ENCODE measurements at places on chromosomes 1 and 21.

DNA sequence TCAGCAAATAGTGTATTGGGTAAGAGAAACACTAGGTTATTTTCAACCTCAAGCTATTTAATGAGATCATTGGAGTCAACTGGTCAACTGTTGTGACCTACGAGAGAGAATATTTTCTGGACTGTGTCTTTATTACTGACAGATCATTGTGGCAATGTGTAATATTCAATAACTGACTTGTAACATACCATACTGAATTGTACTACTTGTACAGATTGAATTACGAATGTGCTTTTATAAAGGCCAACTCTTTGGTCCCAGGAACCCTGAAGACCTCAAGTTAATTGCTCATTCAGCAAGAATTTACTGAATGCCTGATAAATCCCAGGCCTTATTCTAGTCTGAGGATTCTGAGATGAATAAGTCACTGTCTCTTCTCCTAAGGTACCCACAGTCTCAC is 56.1 kb upstream of the CAMK1G start:
- peak; percentile 6 for DNase-seq

DNA sequence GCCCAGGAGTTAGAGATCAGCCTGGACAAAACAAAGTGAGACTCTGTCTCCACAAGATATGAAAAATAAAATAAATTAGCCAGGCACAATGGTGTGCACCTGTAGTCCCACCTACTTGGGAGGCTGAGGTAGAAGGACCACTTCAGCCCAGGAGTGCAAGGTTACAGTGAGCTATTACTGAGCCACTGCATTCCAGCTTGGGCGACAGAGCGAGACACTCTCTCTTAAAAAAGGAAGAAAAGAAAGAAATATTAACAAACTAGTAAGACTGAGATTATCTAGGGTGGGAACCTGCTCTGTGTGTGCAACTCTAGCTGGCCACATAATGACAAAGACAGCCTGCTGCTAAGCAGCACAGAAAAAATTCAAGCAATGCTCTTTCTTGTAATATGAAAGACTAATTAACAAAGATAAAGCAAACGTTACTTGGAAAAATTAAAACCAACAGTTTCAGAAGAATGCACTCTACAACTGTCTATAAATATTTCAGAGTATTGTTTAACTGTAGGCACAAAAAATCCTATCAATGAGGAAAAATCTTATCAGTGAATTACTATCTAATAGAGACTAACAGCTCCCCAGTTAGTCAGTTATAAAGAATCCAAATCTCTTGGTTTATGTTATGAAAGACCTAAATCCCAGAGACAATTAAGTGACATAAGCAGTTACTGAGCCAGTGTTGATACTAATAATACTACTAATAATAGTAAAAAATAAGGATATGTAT is 74.5 kb downstream of the ENAH start:
- DNase-seq, result no peak

DNA sequence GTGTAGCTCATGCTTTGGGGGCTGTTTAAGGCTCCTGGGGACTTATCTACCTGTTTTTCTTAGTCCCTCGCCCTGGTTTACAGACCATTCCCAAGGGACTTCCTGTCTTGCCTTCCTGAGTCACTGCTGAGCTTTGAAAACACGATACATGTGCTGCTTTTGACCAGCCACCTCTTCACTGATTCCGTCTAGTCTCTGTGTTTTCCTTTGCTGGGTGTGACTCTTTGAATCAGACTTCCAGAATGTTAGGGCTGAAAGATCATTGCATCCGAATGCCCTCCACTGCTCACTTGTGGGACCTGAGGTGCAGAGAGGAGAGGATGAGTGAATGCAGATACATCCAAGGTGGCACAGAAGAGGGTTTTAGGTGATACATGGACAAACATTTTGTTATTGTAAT is 35.4 kb upstream of the CITED4 start:
- no peak for DNase-seq

DNA sequence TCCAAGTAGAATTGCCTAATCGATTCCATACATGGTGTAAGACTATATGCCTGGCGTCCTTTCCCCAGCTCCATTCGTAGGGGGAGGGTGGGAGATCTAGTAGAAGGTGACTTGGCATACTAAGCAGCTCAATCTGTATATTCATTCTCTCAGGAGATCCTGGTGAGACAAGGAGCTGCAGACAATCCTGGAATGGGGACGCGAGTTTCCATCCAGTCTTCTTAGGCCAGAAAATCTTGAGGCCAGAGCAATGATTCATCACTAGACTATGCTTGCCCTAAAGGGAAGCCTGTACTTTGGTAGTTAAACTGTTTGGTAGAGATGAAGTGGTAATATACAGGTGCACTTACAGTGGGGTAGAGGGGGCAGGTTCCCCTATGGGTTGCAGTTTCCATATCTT is 468.7 kb downstream of the ADGRL2 start:
- DNase-seq, result peak; percentile 53

- DNase-seq, result no peak
Observed at GRCh38 chr1:204887846-204888245, 17.2 kb downstream of the NFASC start.

DNA sequence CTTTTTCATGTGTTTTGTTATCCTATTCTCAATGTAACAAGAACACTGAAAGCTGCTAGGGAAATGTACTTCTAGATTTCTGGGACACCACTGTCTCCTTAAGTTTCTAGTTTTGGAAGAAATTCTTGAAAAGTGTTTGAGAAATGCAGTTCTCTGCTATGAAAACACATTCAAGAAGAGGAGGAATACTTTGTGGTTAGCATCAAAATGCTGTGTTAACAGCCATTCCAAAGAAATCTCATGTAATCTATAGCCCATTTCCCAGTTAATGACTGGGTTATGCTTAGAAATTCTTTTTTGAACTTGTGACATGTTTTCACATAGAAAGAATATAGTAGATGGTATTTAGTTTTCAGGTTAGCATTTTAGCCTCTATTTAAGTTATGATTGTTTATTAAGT is 6.0 kb downstream of the RAVER2 start:
- no peak for DNase-seq

- no peak for DNase-seq
Observed at GRCh38 chr1:15738416-15739113, 2.5 kb downstream of the SLC25A34 start.

- no peak for DNase-seq
Observed at GRCh38 chr21:46607636-46608035, 2.8 kb upstream of the S100B start.

DNA sequence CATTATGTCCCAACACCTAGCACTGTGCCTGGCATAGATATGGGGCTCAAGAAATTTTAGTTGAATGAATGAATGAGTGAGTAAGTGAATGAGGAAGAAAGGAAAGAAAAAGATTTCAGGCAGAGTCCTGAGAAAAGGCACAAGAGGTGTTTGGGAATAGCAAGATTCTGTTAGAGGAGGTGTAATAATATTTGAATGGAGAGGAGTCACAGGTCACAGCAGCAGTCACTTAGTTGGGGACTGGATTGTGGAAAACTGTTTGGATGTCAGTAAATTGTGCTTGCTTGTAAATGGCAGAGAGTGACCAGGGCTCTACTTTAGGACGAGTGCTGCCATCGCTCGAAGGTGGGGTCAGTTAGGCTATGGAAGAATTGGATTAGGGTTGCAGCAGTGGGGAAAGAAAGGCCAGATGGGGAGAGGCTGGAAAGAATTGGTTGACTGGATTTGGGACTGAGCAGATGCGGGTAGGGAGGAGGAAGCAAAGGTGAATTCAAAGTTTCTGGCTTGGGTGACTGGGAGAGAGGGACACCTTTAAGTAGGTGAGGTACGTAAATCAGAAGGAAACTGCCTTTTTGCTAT is 9.3 kb downstream of the CDC14A start:
- DNase-seq, result no peak

- DNase-seq, result no peak
Observed at GRCh38 chr1:209791920-209792319, 7.6 kb upstream of the C1orf74 start.

DNA sequence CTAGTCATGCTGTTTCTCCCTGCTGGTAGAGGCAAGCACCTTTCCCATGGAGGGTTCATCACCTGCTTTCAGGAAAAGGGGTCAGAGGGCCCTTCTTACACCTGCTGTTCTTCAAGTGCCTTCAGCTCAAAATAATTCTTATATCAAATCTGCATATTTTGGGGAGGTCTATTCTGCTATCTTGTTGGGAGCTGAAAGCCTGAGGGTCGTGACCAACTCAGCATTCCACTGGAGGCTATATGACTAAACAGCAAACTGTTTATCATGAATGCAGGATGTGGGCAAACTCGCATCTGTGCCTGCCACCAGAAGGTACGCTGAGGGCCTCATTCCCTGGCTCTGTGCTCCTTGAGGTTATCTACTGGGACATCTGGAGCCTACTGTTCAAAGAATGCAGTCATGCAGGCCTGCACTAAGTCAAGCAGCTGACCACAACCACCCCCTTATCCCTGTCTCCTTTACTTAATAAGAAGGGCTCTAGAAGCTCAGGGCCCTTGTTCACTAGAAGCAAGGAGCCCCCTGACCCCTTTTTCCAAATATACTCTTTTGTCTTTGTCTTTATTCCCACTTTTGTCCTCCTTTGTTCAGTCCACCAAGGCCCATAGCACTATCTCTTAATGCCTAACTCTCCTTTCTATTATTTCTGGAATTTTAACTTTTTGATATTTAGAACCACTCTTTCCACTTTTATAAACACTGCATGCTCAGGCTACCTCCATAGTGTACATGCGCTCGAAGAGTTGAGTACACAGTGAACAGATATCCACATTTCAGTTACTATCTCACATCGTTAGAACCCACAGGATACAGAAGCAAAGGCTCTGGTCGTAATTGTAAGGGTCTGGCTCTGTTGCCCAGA is 4.5 kb upstream of the TRIM17 start:
- no peak for DNase-seq

DNA sequence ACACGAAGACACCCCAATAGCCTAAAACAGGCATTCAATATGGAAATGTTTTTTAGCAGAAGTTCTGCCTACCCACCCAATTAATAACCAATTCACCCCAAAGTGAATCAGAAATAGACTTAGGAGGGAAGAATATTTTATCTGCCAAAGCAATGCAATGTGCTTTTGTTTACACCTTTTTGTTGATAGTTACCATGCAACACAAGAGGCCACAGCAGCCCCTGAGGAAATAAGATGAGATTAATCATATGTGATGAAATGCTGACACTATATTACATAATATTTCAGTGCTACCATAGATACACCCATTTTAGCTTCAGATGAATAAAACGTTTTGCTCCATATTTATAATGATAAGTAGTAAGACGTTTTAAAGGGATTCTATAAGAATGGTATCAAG is 60.9 kb upstream of the RGS2 start:
- peak; percentile 82 for DNase-seq

DNA sequence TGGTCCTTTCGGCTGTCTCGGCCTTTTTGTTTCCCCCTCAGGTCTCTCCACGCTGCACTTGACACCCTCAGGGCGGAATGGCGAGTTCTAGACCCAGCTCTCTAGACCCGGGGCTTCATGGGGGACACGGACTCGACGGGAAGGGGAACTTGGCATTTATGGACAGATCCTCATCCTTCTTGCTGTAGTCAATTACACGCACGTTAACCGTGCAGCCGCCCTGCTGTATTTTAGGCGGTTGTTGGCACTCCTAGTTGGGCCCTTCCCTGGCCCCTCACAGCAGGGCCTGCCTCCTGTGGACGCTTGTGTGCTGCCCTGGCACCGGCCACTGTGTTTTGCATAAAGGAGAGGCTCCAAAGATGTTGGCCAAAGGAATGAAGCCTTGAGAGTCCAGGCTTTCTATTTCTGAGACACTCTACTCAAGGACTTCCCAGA is 558 bp upstream of the BTG3 start:
- peak; percentile 29 for DNase-seq

- peak; percentile 27 for DNase-seq
Observed at GRCh38 chr1:155001425-155001674, 1.3 kb upstream of the ZBTB7B start.

DNA sequence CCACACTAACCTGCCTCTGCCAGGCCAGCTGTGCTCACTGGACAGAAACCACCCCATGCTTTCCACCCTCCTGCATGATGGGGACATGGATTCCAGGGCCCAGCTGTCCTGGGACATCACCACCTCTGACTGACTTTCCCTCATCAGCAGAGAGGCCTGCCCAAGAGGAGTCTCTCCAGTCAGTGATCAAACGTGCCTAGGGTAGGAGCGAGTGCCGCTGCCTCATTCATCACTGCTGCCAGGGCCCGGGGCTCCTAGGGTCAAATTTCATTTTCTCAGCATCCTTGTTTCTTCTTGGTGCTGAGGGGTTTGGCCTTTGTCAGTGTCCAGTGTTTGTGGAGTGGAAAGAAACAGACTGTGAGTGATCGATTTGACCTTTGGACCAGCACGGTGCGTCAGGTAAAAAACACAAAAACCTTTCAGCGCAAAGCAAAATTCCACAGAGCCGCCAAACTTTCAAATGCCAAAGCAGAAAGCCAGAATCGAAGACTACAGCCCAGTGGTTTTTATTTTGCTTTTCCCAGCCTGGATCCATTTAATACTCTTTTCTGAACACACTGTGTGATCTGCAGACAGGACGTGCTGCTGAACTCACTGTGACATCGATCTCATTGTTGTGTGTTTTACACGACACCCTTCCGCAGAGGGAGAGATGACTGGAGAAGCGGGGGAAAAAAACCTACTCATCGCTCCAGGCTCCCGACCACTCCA is 43.2 kb downstream of the CAPN8 start:
- DNase-seq, result no peak

GRCh38 chr1:244964112-244964971 is 100.0 kb upstream of the HNRNPU start:
- DNase-seq, result peak; percentile 73

DNA sequence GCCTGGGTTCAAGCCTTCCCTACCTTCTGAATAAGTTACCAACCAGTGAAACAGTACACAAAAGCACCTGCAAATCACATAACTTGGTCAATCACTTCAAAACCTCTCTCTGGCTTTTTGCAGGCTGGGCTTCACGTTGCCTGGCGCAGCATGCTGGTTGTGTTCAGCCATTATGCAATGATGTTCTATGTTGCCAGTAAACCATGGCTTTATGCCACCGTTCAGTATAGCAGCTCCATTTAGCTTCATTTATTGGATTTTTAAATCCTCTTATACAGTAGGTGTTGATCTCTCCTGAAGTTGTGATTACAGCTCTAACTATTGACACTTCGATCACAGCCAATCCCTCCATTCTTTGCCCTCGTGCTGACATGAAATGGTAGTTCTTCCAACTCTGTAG is 233.6 kb upstream of the PTBP2 start:
- peak; percentile 69 for DNase-seq

DNA sequence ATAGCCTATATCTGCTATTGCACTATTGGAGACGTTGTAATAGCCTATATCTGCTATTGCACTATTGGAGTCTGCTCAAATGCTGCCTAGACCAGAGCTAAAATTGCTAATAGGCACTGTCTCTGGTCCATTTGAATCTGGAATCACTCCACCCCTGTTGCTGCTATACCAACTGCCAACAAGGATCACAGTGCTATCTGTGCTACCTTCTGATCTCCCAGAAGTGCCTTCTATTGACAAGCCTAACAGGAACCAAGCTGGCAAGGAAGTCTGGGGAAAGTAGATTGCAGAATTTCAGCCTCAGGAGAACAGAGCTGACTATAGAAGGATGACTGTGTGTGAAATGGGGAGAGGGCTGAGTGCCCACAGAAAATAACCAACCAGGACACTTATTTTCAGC is 15.9 kb downstream of the RWDD3 start:
- no peak for DNase-seq

Data from fibroblast of pulmonary artery (primary cell).